Glutamatergic neuron (in vitro differentiated cells): ENCODE measurements at places on chromosomes 3 and 15. TPM values are rescaled to one million over a fixed set of nuclear protein-coding genes. Genes with fewer than 3 reads are reported as not detected.

- H3K4me1 ChIP-seq: no peaks in the 10 kb centered on the region
- DNase-seq: no peak
- H3K27ac ChIP-seq: no peak overlapping the region
- no peak overlapping the region for H3K4me3 ChIP-seq
These were observed 347.7 kb upstream of the TGFBR2 start for GRCh38 chr3:30258426-30259392.

- peaks cover 11% of the 10 kb centered on the region for H3K4me1 ChIP-seq
- peaks cover 10% of the 10 kb centered on the region for H3K36me3 ChIP-seq
- peak overlapping the region; percentile 9 for H3K27ac ChIP-seq
- no peaks in the 10 kb centered on the region for H3K27me3 ChIP-seq
- no peak for DNase-seq
These were observed 549.6 kb upstream of the CCDC54 start for GRCh38 chr3:106827515-106828213.

DNA sequence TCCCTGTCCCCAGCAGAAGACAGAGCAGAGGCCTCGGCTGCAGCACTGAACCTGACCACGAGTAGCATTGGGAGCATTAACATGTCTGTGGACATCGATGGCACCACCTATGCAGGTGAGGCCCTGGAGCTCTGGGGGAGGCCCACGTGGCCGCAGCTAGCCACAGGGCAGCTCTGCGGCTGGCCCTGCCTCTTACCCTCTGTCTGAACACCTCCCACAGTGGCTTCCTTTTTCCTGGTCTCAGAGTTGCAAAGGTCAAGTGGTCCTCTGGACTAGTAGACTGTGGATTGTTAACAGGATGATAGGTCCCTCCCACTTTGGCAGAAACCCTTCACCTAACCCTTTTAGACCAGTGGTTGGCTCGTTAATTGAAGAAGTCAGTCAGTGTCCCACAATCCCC is 22.5 kb upstream of the CLK3 start:
- DNase-seq: no peak
- H3K4me3 ChIP-seq: no peak overlapping the region
- peaks cover 21% of the 10 kb centered on the region for H3K4me1 ChIP-seq
- peaks cover 4% of the 10 kb centered on the region for H3K36me3 ChIP-seq
- peaks cover 16% of the 10 kb centered on the region for H3K27me3 ChIP-seq

- no peak overlapping the region for H3K4me3 ChIP-seq
- peaks cover 9% of the 10 kb centered on the region for H3K4me1 ChIP-seq
- DNase-seq: no peak
- peaks cover 9% of the 10 kb centered on the region for H3K36me3 ChIP-seq
These were observed 295.8 kb upstream of the LRRN1 start for GRCh38 chr3:3503411-3503810.

- H3K36me3 ChIP-seq: no peaks in the 10 kb centered on the region
- H3K4me3 ChIP-seq: no peak overlapping the region
- peaks cover 1% of the 10 kb centered on the region for H3K27me3 ChIP-seq
- H3K27ac ChIP-seq: peak overlapping the region; percentile 9
- DNase-seq: no peak
- peaks cover 59% of the 10 kb centered on the region for H3K4me1 ChIP-seq
These were observed 8.5 kb downstream of the PDIA5 start for GRCh38 chr3:123075359-123075758.

DNA sequence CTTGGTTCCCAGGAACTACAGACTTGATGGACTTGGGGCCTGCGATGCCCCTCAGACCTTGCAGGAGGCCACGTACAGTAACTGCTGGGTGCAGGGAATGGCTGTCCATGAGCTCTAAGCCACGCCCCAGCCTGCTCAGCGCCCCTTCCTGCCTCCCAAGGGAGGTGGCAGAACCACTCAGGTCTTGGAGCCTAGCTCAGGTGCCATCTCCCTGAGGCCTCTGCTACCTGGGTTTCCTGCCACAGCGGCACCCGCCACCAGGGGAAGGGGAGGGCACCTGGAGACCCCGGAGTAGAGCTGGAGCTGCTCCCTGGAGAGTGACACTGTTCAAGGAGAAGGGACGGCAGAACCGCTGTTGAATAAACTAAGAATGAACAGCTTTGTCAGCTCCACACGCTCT is 77.8 kb upstream of the RPL32 start:
- H3K4me3 ChIP-seq: no peak overlapping the region
- DNase-seq: no peak
- H3K27me3 ChIP-seq: peaks cover 22% of the 10 kb centered on the region
- no peak overlapping the region for H3K27ac ChIP-seq
- peaks cover 23% of the 10 kb centered on the region for H3K4me1 ChIP-seq
- H3K36me3 ChIP-seq: no peaks in the 10 kb centered on the region

DNA sequence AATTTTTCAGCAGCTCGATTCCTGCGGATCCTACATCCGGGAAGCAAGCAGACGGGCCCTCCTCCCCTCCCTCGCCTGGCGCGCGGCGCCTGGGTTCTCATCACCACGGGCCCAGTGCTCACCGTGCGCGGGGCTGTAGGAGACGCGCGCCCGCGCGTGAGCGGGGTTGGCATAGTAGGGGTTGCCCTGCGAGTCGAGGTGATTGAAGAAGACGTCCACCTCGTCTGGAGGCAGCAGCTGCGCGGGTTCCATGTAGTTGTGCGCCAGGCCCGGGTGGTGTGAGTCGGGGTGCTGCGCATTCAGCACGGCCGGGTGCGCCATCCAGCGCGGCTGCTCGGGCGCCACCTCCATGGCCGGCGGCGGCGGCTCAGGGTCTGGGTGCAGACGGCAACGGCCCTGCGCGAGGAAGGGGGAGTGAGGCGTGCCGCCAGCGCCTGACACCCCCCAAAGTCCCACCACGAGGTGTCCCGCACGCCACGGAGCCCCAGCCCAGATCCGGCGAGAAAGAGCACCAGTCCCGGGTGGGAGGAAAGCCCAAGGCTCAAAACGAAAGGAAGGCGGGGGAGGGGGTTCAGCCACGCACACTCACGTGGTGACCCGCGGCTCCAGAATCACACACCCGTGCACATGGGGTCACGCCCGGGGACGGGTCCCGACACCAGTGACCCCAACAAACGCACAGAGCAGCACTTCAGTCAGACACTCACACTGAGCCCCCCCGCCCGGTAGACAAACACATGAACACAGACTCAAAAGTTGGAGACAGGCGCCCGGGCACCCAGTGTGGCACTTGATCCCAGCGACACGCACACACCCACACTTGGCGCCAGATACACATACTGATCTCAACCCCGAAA is 6.1 kb downstream of the GATA2 start:
- H3K4me3 ChIP-seq: peak overlapping the region; percentile 87
- H3K4me1 ChIP-seq: peaks cover 25% of the 10 kb centered on the region
- H3K27me3 ChIP-seq: peaks cover 22% of the 10 kb centered on the region
- no peaks in the 10 kb centered on the region for H3K36me3 ChIP-seq
- DNase-seq: no peak
- H3K27ac ChIP-seq: peak overlapping the region; percentile 22

DNA sequence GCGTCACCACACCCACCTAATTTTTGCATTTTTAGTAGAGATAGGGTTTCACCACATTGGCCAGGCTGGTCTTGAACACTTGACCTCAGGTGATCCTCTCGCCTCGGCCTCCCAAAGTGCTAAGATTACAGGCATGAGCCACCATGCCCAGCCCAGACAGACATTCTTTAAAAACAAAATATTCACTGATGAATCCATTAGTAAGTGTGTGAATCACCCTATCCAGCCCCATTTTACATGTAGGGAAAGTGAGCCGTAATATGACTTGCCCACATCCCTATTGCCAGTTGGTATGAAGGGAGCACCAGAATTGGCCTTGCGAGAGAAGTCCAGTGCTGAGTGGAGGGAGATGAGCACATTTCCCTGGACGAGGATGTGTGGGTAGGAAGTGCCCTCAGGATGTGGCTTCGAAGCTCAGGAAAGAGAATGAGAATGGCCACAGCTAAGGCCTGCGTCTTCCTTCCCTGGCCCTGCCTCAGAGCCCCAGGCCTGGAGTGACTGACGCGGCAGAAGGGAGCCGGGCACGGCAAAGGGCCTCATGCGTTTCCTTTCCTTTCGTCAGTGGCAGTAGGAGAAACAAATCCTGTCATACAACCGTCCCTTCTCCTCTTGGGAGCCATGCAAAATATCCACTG is 28.3 kb upstream of the ETV5 start:
- DNase-seq: no peak
- no peaks in the 10 kb centered on the region for H3K27me3 ChIP-seq
- H3K4me3 ChIP-seq: no peak overlapping the region
- no peaks in the 10 kb centered on the region for H3K36me3 ChIP-seq

DNA sequence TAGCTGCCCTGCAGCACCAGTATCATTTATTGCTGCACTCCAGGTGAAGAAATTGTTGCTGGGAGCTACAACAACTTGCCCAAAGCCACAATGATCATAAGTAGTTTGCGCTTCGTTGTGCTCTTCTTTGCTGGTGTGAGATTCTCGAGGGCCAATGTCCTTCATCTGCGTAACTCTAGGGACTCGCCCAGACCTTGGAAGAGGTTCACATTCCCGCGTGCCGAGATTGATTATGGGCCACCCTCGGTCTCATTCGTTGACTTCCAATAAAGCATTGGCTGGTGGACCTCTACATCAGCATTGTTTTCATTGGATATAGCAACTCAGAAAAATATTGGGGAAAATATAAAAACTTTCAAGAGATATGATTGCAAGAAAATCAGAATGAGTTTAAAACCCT is 423 bp upstream of the PHLDB2 start:
- H3K27me3 ChIP-seq: peaks cover 8% of the 10 kb centered on the region
- no peak for DNase-seq
- H3K4me3 ChIP-seq: peak overlapping the region; percentile 86
- H3K36me3 ChIP-seq: no peaks in the 10 kb centered on the region
- no peak overlapping the region for H3K27ac ChIP-seq

DNA sequence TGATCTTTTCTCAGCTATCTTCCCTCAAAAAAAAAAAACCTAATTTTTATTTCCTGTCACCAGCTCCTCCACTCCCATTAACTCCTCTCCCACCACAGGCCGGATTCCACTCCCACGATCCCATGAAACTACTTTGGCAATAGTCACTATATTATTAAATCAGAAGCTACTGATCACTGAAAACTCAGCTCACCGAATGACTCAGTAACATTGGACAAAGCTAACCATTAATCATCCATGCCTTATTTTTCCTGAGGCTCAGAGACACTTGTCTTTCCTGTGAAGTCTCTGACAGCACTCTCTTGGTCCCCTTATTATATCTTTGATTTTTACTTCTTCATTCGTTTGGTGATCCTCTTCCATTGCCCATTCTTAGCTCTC is 260.2 kb downstream of the CGGBP1 start:
- peaks cover 4% of the 10 kb centered on the region for H3K27me3 ChIP-seq
- H3K27ac ChIP-seq: no peak overlapping the region
- no peak for DNase-seq
- H3K36me3 ChIP-seq: no peaks in the 10 kb centered on the region
- H3K4me3 ChIP-seq: no peak overlapping the region

DNA sequence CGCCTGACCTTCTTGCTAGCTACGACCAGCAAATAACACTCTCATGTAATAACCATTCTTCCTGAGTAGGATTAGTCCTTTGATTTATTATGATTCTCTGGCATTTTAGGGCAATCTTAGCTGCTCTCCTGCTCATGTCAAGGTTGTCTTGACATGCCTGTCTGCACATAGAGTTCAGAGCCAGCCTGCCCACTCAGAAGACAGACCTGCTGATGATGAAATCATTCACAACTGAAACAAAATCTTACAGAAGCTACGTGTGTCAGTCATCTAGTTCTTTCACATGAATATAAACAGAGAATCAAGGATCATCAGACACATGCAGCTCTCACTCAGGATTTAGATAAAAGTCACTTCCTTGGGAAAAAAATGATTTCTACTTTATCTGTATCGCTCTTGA is 173.6 kb upstream of the LYSMD4 start:
- H3K27ac ChIP-seq: no peak overlapping the region
- no peaks in the 10 kb centered on the region for H3K27me3 ChIP-seq
- peaks cover 5% of the 10 kb centered on the region for H3K36me3 ChIP-seq
- peaks cover 2% of the 10 kb centered on the region for H3K4me1 ChIP-seq

- peaks cover 6% of the 10 kb centered on the region for H3K36me3 ChIP-seq
- DNase-seq: no peak
- no peaks in the 10 kb centered on the region for H3K4me1 ChIP-seq
- no peak overlapping the region for H3K27ac ChIP-seq
- no peak overlapping the region for H3K4me3 ChIP-seq
- H3K27me3 ChIP-seq: no peaks in the 10 kb centered on the region
These were observed 42.4 kb downstream of the CP start for GRCh38 chr3:149179220-149179619.

GRCh38 chr15:72098040-72098439 is 19.9 kb downstream of the MYO9A start:
- no peak for DNase-seq
- H3K4me3 ChIP-seq: no peak overlapping the region
- H3K36me3 ChIP-seq: peaks cover 7% of the 10 kb centered on the region
- H3K27me3 ChIP-seq: peaks cover 8% of the 10 kb centered on the region
- no peak overlapping the region for H3K27ac ChIP-seq

DNA sequence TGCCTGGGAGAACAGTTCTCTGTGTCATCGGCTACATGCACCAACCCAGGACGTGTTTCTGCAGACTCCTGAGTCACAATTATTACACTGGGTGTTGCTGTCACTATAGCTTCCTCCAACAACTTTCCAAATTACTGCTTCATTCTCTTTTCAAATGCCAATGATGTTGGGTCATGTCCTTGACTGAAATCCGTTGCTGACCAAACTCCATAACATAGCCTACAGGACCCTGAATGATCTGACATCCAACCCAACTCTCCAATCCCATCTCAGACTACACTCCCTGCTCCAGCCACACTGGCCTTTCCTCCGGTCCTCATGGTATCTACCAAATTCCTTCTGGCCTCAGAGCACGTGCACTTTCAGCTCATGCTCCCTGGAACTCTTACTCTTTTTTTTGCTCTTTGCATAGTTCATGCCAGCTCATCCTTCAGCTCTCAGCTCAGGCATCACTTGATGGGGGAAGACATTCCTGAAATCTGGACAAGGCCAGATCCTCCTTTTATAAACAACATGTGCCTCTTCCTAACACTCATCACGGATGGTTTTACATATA is 108.8 kb upstream of the PTPRG start:
- no peaks in the 10 kb centered on the region for H3K27me3 ChIP-seq
- no peaks in the 10 kb centered on the region for H3K36me3 ChIP-seq
- H3K27ac ChIP-seq: no peak overlapping the region
- no peak overlapping the region for H3K4me3 ChIP-seq

GRCh38 chr15:87829332-87830050 is 427.0 kb downstream of the NTRK3 start:
- no peaks in the 10 kb centered on the region for H3K36me3 ChIP-seq
- no peak overlapping the region for H3K27ac ChIP-seq
- H3K27me3 ChIP-seq: no peaks in the 10 kb centered on the region
- no peak for DNase-seq
- no peaks in the 10 kb centered on the region for H3K4me1 ChIP-seq

DNA sequence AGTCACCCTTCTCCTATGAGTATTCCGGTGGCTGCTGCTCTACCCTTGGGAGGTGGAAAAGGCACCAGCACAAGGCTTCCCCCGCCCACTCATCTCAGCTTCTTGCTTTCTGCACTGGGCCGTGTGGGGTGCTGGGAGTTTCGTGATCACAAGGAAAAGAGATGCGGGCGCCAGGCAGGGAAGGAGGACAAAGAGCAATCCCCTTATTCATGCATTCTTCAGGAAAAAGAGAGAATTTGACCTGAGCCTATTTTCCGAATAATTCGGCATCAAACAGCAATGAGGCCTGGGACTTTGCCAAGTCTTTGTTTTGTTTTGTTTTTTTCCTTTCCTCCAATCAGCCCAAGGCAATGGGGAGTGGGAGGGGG is 102.2 kb upstream of the LPP start:
- H3K36me3 ChIP-seq: no peaks in the 10 kb centered on the region
- H3K4me3 ChIP-seq: no peak overlapping the region
- H3K27ac ChIP-seq: no peak overlapping the region
- H3K27me3 ChIP-seq: peaks cover 7% of the 10 kb centered on the region

GRCh38 chr3:66472313-66473134 is 28.3 kb downstream of the LRIG1 start:
- H3K27ac ChIP-seq: peak overlapping the region; percentile 17

TMC3 gene
- total RNA-seq: not detected

CAPN3 gene
- total RNA-seq: 1.8 TPM

CPN2 gene
- total RNA-seq: not detected

TRIM42 gene
- total RNA-seq: not detected

ZDHHC19 gene
- total RNA-seq: 1.2 TPM

SNAPC5 gene
- total RNA-seq: 17.6 TPM

IL17RB gene
- total RNA-seq: 0.78 TPM
